Spinal cord (tissue), 10 donors: ENCODE measurements at places on chromosomes 3 and 15. TPM values are rescaled to one million over a fixed set of nuclear protein-coding genes. Genes with fewer than 3 reads are reported as not detected.

Gene ABTB1
- polyA plus RNA-seq, result 26.9 TPM

- no peak for DNase-seq
Observed at GRCh38 chr3:155064920-155065319, 15.2 kb upstream of the MME start.

- DNase-seq, result no peak
Observed at GRCh38 chr3:46970391-46971091, 6.0 kb downstream of the CCDC12 start.

Gene SLC51A
- 8.6 TPM for polyA plus RNA-seq

- DNase-seq, result no peak
Observed at GRCh38 chr3:125128861-125129501, 73.2 kb upstream of the HEG1 start.

DNA sequence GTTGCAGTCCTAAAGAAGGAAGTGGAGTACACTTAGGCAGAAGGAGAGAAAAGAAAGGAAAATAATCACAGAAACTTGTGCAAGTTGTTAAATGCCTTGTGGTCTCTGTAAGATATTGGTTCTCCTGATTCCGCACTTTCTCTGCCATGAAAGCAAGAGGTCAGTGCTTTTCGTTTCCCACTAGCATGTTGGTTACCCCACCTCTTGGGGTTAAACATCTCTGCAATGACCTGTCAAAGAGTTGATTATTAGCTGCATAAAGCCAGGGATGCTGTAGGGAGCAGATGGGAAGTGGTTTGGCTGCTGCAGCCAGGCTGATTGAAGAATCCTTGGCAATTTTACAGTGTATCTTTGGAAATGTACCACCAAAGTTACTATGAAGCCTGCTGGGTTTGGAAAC lies 33.3 kb downstream of the ZNF609 start:
- DNase-seq, result no peak

DNA sequence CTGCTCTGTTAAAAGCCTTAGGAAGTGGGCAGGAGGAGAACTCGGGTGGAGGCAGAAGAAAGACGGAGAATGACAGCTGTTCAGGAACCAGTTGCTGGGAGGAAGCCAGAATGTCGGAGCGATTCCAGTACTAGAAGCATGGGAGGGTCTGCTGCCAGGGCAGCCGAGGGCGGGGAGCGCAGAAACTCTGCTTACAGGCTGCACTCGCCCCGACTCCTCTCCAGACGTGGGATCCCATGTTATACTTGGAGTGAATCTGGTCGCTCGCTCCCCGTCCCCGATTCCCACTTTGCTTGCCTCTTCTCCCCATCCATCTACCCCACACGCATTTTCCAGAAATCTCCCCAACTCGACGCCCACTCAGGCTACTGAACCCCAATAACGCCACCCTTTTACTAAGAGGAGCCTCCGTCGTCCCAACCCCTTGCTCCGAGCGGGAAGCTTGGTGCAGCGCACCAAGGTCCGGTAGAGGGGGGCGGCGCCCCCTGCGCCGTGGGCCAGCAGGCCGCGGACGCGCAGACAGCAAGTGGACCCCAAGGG lies 665 bp downstream of the GATM start:
- DNase-seq, result peak; percentile 92
